ENCODE measurements at places on chromosomes 6 and 20.

- no peak for DNase-seq
These were observed 58.1 kb upstream of the AFDN start for GRCh38 chr6:167768471-167769215.

DNA sequence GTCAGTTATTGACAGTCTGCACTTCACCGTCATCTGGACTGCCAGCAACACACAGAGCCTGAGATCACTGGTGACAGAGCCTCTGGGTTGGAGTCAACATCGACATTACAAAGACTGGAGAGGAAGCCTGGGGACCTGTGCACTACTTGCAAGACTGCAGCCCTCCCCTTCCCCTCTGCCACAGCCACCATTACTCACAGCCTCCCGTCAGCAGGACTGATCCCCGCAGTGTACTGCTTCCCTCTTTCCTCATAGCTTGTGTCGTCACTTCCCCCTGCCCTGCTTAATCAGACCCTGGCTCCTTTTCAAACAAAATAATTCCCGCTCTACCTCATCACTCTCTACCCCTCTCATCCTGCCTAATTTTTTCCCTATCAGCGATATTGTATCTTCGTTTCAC lies 235.5 kb upstream of the KCNQ5 start:
- no peak for DNase-seq

- peak; percentile 74 for DNase-seq
These were observed 1.4 kb downstream of the WFDC2 start for GRCh38 chr20:45470937-45471336.

GRCh38 chr6:25103603-25104002 lies 167.8 kb upstream of the RIPOR2 start:
- no peak for DNase-seq

GRCh38 chr6:74075323-74075722 lies 379.3 kb downstream of the CD109 start:
- no peak for DNase-seq

DNA sequence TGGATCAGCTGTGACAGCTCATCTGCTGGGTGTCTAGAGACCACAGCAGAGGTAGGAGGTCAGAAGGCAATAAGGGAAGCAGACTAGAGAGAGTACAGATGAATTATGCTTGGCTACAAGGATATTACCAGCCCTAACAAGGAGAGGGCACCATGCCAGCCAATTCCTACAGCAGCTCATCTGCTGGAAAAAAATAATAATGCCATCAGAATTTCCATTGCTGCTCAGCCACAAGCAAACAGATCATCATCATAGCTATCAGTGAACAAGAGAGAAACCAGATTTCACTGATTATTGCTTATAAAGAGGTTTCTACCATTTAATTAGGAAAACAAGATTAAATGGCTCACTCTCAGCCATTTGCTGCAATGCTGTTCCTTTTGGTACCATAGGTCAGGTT lies 66.5 kb downstream of the PSMG4 start:
- no peak for DNase-seq

- DNase-seq: no peak
These were observed 28.3 kb downstream of the PHACTR3 start for GRCh38 chr20:59632541-59633113.

- peak; percentile 38 for DNase-seq
These were observed 1.2 kb downstream of the AKAP12 start for GRCh38 chr6:151240791-151241642.

- DNase-seq: no peak
These were observed 44.1 kb downstream of the SNX9 start for GRCh38 chr6:157867155-157867559.

- DNase-seq: peak; percentile 7
These were observed 95.3 kb upstream of the ARMC2 start for GRCh38 chr6:108752733-108753590.

GRCh38 chr20:51959066-51959542 lies 156.8 kb upstream of the SALL4 start:
- no peak for DNase-seq

GRCh38 chr6:112881027-112881426 lies 533.9 kb downstream of the RFPL4B start:
- no peak for DNase-seq

DNA sequence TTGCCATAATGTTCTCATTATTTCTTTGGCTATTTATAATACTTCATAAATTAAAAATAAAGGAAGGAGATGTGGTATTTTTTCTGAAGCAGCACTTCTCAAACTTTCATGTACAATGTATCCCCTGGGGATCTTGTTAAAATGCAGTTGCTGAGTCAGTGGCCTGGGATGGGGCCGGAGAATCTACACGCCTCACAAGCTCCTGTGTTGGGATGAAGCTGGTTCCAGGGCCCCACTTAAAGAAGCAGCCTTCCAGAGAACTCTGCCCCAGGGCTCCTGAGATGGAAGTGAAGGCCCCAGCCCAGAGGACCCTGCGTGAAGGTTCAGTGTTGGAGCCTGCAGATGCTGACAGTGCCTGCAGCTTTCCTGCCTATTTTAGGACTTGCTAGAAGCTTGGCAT lies 40.1 kb upstream of the SLC23A2 start:
- DNase-seq: no peak

DNA sequence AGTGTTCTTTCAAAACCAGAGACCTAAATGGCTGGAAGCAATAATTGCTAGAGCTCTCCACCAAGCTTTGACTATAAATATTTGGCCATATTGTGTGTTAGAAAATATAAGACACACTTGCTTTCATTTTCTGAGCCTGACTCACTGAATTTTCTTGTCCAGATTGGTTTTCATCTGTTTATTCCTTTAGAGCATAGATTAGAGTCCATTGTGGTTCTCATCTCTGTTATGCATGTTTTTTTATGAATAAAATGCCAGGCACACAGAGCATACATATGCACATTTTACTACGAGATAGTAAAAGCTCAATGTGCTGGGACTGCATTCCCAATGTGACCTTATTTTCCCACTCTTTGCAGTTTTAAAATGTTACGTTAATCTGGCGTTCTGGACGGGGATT lies 115.3 kb upstream of the MLIP start:
- no peak for DNase-seq

GRCh38 chr6:105880030-105880492 lies 206.1 kb upstream of the PRDM1 start:
- no peak for DNase-seq

DNA sequence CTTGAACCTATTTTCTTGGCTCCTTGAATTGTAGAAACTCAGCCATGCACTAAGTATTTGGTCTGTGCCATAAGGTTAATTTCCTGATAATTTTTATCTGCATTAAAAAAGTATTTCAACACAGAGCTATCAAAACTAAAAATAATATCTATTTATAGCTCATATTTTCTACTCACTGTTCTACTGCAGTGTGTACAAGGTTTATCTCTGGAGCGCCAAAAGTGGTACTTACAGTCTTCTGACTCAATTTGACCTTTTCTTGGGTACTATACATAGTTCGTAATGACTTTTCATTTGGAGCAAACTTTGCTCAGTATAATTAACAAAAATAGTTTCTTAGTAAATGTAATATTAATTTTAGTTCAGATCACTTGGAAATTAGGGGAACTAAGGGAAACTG lies 69.2 kb downstream of the IRAK1BP1 start:
- DNase-seq: no peak

DNA sequence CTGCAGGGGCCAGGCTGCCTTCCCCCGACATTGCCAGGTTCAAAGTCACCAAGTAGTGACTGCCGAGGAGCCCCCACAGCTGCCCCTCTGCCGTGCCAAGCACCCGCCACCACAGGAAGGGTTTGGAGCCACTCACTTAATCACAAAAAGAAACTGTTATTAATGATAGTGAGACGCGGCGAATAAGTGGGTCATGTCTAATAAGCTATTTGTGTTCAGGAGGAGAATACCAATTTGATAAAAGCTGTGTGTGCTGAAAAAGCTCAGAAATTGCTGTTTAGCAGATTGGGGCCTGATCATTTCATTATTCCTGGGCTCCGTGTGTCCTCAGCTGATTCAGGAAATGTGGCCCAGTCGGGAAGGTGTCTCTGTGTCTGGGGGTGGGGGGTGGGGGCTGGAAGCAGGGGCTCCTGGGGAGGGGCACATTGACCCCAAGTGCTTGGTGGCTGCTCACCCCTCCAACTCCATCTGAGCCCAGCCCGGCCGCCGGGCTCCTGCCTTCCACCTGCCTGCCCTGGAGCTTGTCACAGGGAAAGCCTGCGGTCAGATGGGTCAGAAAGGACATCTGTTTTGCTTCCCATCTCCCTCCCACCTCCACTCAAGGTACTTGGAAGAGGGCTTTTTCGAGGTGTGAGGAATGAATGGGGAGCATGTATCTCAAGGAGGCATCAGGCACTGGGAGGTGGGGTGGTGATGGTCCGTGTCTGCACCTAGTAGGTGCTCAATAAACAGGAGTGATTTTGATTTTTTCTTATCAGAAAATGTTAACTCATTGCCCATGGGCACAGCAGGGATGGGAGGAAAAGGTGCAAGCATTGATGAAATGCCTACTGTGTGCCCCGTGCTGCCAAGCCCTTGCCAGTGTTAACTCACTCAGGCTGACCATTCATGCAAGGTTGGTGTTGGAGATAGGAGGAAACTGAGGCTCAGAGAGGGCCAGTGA lies 3.0 kb downstream of the VSTM2L start:
- DNase-seq: no peak
